ENCODE measurements at places on chromosomes 11 and 22.

DNA sequence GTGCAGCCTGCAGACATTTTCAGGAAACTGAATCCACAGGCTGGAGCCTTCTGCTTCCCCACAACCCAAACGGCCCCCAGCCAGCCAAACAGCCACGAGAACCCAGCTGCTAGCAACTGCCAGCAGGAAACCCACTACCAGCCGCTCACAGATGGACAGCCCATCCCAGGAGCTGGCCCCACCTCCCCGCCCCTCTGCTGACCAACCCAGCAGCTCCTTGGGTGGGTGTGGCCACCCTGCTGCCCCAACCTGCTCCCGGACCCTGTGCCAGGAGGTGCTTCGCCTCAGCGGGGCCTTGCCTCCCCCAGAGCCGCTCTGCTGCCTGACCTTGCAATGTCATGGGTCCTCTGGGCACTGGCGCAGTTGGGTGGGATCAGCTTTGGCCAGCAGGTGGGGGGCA, 8.2 kb upstream of the CCDC188 start:
- DNase-seq, result no peak

DNA sequence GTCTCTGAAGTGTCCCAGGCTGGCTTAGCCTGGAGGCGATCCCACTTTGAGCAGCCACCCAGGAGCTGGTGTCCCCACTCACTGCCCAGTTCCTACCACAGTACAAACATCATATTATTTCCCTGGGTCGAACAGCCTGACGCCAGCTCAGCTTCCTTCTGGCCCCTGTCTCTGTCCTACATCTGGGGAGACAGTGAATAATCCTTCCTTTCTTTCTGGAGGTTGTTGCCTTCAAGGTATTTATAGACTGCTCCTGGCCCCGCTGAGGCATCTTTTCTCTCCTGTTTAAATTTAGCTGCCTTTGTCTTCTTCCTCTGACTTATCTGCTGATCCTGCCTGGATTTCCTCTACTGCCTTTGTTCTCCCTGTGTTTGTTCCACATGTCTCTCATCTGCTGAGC, 56.8 kb upstream of the LRRC55 start:
- no peak for DNase-seq

GRCh38 chr11:97351939-97352338, 962.1 kb downstream of the JRKL start:
- no peak for DNase-seq

DNA sequence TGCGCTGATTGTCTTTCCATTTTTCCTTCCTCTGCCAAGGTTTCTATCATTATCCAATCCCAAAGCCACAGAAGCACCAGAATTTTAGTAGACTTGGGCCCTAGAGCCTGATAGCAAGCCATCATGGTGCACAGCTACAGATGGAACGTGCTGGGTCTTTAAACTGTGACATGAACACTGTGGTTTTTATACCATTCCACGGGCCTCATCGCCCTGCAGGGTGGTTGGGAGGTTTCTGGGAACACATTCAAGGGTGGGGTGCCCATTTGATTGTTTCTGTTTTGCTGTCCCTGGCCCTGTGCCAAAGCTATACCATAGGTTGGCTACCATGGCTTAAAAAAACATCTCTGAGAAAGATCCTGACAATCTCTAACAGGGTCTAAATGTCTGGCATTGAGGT, 151.9 kb downstream of the CACNA1I start:
- DNase-seq, result no peak

GRCh38 chr22:34414467-34415440, 494.5 kb upstream of the LARGE1 start:
- DNase-seq, result peak; percentile 15

DNA sequence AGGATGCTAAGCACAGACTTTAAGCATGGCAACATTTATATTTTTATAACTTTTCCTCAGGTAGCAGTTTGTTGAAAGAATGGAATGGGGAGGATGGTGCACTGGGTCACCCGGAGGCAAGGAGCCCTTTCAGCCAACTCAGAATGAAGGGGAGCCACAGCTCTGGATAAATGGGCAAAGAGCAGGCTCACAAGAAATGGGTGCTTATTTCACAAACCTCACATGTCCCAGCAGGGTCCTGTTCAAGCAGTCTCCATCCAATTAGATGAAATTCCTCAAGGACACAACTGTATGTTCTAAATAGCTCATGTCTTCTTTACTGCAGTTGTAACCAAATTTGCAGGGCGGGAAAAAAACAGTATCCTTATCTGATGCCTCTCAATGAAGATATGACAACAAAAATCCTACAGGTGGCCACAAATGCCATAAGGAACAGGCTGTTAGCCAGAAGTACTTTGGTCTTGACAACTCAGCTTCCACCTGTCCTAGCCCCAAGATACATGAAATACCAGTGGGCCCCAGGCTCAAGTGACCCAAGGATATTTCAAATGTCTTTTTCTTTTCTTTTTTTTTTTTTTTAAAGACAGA, 48.2 kb downstream of the MAPK1 start:
- DNase-seq, result no peak

- peak; percentile 98 for DNase-seq
Observed at GRCh38 chr11:73257342-73258103, 14.6 kb upstream of the P2RY6 start.

DNA sequence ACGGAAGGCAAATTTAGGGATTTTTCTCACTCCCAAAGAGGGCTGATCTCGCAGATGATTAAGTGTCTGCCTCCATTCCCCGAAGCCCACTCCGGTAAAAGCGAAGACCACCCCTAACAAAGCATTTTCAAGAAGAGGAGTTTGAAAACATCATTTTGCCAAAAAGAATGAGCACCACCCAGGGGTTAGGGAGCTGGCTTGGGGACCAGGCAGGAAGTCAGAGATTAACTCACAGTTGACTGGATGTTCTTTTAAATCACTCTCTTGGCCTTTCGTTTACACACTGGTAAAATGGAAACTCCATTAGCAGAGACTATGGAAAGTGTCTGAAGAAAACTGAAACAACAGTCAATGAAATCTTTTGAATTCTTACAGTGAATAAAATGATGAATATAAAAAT, 7.9 kb upstream of the TRIM44 start:
- no peak for DNase-seq

DNA sequence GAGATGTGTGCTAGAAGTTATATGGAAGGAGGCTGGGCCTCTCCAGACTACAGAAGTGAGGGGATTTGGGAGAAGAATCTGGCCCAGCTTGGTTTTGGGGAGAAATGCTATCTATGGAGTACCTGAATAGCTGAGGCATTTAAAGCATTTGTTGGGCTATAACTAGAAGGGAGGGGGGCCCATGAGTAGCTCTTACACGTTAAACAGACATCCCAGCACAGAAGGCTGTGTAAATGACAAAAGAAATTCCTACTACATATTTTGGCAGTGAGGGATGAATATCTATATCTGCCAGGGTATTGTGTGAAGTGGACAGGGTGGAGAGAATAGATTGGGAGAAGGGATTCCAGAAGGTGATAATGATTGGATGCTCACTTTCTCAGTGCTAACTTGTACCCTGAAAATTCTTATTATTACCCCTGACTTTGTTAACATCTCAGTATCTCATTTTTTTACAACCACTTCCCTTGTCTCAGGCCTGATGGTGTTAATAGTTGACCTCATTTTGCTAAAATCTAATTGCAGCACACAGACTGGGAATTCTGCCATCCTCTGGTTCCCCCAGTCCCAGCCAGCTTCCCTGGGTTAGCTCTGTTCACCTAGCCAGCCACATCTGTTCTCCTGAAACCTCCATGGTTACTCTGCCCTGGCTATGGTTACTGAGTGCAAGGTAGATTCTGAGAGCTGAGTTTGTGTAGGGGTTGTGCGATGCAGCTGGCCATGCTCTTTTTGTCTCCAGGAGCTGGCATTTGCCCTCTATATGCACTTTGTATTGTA, 28.8 kb upstream of the RRM1 start:
- DNase-seq, result no peak

DNA sequence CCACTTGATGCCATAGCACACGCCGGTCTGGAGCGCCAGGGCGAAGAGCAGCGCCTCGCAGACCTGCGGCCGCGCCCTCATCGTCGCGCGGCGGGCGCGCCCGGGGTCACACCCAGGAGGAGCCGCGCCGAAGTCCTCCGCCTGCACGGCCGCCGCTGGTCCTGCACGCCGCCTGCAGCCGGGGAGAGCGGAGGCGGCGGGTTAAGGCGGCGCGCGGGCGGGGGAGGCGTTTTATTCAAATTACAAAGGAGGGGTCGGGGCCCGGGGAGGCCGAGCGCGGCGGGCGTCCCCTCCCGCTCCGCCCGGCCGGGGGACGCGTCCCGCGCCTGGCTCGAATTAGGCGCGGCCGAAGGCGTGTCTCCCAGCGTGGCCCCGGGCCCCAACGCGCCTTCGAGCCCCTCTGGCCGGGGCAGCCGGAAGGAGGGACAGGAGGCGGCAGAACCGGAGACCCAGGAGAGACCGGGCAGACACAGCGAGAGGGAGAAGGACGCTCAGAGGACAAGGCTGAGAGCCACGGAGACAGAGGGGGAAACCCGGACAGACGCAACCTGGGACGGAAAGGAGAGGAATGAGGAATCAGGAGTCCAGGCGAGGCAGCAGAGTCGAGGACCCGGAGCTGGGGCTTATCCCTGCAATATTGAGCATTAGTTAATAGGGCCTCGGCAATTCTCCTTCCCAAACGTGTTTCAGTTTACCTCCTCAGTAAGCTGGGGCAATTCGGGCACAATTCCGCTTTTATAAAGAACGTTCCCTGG, at the start of gene WNT11:
TSS of gene WNT11 (minus strand) at position 176 of the 755 bp plus-strand sequence. CDS start at position 81, 95 bp downstream.
- no peak for DNase-seq

DNA sequence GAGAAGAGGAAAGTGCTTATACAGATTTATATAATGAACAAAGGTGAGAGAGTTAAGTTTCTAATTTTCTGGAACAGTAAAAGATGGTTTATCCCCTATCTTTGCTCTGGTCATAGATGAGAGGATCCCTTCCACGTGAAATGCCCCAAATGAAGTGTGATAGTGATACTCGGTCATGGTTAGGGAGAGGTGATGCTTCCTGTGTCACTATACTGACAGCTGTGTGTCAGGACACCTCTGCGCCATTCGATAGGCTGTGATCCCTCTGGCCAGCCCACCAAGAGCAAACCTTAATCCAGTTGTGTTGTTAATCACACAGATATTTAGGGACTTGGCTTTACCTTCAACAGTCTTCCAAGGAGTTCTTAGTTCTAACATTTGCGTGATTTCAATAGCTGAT, 57.7 kb downstream of the NCAM1 start:
- no peak for DNase-seq

DNA sequence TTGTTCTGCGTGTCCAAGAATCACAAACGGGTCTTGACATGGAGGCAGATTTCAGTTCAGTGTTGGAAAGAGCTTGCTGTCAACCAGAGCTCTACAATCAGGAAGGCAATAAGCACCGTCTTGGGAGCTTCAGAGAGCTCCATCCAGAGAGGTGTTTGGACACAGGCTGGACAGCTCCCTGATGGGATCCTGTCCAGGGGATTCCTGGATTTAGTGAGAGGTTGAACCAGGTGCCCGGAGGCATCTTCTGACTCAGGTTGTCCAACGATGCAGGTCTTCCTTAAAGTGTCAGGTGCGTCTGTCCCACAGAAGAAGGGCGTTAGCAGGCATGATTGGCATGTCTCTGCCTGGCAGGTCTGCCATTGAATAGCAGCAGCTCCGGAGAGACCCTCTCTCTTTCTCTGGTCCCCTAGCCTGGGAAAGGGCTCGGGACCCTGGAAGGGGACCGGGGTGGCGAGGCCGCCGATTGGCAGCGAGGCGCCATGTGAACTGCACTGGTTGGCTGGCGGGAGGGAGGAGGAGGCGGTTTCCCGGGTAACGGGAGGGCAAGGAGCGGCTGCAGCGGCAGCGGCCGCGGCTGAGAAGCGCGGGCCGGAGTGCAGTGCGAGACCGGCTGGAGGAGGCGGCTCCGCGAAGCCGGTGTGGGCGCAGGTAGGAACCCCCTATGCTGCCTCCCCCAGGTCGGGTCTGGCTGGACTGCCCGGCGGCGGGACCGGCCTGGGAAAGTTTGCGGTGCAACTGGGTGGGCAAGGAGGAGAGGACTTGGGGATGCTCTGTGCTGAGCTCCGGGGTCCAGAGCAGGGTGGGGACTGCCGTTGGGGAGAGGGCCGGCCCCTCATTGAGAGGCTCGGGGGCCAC, 104.1 kb upstream of the E2F8 start:
- no peak for DNase-seq

DNA sequence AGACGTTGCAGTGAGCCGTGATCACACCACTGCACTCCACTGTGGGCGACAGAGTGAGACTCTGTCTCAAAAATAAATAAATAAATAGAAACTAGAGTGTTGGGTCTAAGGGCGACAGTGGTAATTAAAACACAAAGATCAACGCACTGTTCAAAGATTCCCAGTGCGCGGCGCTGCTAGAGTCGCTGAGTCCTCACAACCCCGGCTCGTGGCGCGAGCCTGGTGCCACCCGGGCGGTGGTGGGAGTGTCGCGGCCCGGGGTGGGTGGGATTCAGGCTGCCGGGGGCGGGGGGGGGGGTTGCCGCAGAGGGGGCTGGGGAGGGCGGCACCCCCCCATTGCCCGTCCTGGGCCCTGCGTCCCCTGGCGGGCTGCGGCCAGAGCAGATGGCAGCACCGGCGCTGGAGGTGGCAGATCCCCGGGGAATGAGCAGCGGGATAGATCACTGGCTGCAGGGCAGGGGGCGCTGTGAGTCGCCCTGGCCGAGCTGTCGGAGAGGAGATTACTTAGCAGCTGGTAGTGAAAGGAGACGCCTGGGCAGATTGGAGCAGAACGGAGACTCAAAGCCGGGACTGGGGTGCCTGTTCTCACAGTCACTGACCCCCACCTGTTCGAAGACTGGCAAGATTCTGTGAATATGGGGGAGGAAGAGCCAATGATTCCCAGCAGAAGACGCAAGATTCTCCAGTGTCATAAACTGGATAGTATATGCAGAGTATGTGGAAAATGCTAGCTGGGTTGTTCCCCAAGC, 30.2 kb upstream of the APOBEC3A start:
- no peak for DNase-seq

DNA sequence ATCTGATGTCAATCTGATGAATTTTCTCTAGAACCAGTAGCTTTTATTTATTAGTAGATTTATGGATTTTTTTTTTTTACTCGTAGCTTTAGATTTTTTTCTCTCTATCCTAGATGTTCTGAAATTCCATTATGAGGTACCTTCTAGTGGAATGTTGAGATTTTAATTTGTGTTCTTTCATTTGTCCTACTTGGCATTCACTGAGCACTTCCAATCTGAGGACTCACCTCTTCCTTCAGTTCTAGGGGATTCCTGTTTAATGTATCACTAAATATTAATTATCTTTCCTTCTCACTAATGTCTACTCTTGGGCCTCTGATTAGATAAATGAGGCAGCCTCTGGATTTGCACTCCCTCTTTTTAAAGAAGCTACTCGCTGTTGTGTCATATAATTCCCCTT, 40.2 kb upstream of the WNT7B start:
- DNase-seq, result no peak

- DNase-seq, result peak; percentile 83
Observed at GRCh38 chr11:34680918-34681586, 60.2 kb downstream of the EHF start.
